Right lung (tissue), 10 donors: ENCODE measurements at places on chromosomes 2 and 18. TPM values are rescaled to one million over a fixed set of nuclear protein-coding genes. Genes with fewer than 3 reads are reported as not detected.

DNA sequence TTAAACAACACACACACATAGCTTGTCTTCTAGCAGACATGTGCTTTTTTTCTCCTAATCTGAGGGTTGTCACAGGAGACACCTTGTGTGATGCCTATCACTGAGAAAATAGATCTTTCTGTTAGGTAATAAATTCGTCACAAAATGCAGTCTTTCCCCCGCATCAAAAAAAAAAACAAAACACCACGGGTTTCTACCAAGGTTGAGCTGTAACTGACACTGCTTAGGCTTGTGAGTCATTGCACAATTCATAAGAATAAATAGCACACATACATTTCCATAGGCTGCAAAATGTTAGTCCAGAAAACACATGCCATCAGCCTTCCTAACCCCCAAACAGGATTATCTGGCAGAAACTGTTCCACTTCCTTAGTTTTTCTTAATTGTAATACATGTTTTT lies 6.5 kb downstream of the TMEM163 start:
- no peak for DNase-seq

GRCh38 chr2:206341396-206341795 lies 66.9 kb downstream of the ZDBF2 start:
- no peak for DNase-seq

NAPG gene
- polyA plus RNA-seq: 26.5 TPM

GRCh38 chr18:13437034-13437433 lies 218.5 kb downstream of the LDLRAD4 start:
- DNase-seq: no peak
